ENCODE measurements at places on chromosomes 6 and 20. TPM values are rescaled to one million over a fixed set of nuclear protein-coding genes. Genes with fewer than 3 reads are reported as not detected.

GRCh38 chr20:48283470-48284110 is 498.3 kb upstream of the SULF2 start:
- no peak overlapping the region for H3K27ac ChIP-seq
- H3K36me3 ChIP-seq, result no peaks in the 10 kb centered on the region
- H3K27me3 ChIP-seq, result no peaks in the 10 kb centered on the region
- peak; percentile 51 for DNase-seq
- no peak overlapping the region for H3K4me3 ChIP-seq

DNA sequence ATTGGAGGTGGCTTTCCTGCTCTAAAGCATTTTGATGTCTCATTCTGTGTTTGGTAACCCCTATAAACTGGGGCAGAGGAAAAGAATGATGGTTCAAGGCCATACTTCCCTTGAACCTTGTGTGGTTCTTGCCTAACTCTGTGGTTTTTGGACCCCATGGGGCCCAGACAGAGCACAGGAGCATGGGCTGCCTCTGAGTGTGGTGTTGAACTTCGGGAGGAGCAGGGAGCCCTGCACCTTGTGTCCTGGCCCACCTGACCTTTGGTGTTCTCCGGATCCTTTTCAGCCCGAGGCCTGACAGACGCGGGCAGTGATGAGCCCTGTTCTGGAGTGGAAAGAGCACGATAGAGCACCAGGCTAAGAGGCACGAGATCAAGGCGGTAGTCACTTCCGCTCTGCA is 18.8 kb downstream of the TMEM74B start:
- H3K27me3 ChIP-seq, result no peaks in the 10 kb centered on the region
- no peaks in the 10 kb centered on the region for H3K4me1 ChIP-seq
- H3K27ac ChIP-seq, result no peak overlapping the region
- H3K4me3 ChIP-seq, result no peak overlapping the region

GRCh38 chr6:104531646-104532045 is 328.1 kb downstream of the HACE1 start:
- no peaks in the 10 kb centered on the region for H3K27me3 ChIP-seq
- H3K27ac ChIP-seq, result no peak overlapping the region
- DNase-seq, result no peak
- H3K4me3 ChIP-seq, result no peak overlapping the region

DNA sequence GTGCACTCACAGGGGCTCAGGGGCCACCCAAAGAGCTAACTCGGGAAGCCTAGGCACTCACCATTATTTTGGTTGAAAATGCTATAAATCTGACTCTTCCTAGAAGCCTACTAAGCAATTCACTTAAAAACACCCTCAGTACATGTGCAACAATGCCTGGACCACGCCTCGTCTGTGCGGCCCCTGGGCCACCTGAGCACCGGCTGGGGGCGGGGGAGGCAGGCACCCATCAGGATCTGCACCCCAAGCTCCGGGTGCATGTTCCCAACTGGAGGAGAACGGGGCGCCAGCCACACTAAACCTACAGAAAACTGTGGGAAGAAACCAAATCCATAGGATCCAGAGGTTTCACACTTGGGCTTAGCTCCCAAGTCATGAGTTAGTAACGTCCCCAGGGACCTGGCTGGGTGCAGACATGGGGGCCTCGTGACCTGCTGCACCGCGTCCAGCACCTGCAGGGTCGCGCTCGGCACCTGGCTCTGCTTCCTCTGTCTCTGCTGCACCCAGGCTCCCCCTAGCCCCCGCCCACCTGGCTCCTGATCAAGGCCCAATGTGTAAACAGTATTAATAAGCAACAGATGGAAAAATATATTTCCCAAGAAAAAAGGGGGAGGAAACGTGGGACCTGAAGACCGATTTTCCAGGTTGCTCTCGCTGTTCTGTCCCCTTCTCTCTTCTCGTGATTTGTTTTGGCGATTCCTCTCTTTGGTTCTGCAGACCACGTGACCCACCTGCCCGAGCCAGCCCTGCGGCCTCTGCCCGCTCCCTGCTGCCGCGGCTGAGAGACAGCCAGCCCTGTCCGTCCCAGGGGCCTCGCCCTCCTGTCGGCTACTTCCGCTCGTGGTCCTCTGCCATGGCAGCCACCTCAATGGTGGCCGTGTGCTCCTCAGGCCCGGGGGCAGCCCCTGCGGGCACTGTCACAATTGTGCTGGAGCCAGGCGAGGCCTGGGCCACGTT is 15.5 kb upstream of the HELZ2 start:
- no peaks in the 10 kb centered on the region for H3K27me3 ChIP-seq
- H3K4me3 ChIP-seq, result no peak overlapping the region
- no peak overlapping the region for H3K27ac ChIP-seq
- DNase-seq, result peak; percentile 42

Gene ENTPD6
- total RNA-seq, result 64.5 TPM

DNA sequence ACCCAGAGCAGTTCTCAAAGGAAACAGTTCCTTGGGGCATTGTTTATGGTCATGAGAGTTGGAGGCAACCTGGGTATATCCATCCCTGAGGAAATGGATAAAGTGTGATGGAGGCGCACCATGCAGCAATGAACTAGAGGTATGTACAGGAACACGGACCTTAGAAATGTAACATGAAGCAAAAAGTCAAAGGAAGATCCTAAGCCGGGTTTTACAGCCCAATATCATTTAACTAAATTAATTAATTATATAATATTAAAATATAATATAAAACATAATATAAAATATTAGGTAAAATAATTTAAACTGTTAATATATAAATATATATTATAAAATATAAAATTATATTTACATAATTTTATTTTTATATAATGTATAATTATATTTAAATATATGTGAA is 44.1 kb upstream of the RNF8 start:
- DNase-seq, result no peak
- H3K27ac ChIP-seq, result no peak overlapping the region
- H3K27me3 ChIP-seq, result no peaks in the 10 kb centered on the region
- H3K4me1 ChIP-seq, result peaks cover 6% of the 10 kb centered on the region

Gene ARMH2
- total RNA-seq, result 0.68 TPM

Gene PPP1R3D
- total RNA-seq, result 12.1 TPM

Gene BAK1
- total RNA-seq, result 22.3 TPM

DNA sequence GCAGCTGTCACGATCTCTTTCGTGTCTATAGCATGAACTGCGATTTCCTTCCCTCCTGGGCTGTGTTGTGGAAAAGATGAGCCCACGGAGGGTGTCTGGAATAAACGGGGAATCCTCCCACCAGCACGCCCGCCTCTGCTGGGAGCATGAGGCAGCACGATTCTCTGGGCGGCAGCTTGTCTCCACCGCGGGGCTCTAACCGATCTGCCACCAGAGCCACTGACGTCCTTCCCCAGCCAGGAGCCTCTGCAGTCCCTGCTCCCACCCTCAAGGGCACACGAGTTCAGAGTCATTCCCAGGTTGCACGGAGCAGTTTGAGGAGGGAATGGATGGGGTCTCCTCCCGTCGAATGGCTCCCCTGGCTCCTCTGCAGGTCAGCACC is 197.6 kb downstream of the DLL1 start:
- H3K27me3 ChIP-seq, result peaks cover 10% of the 10 kb centered on the region
- H3K4me3 ChIP-seq, result no peak overlapping the region
- no peak overlapping the region for H3K27ac ChIP-seq
- no peaks in the 10 kb centered on the region for H3K36me3 ChIP-seq

Gene PLEKHG1
- total RNA-seq, result 20.4 TPM

DNA sequence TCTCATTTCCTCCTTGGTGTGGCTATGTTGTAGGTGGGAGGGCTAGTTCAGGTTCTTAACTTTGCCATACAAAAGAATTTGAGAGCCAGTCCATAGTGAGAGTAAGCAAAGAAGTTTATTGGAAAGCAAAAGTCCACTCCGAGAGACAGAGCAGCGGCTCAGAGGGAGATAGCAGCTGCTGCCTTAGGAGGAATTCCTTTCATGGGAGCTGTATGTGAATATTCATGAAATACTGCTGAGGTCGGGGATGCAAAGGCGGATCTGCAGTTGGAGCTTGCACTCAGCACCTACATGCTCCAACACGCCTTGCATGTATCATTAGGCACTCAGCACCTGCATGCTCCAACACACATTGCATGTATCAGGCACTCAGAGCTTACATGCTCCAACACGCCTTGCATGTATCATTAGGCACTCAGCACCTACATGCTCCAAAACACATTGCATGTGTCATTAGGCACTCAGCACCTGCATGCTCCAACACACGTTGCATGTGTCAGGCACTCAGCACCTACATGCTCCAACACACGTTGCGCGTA is 54.9 kb downstream of the CDH4 start:
- H3K36me3 ChIP-seq, result no peaks in the 10 kb centered on the region
- no peaks in the 10 kb centered on the region for H3K27me3 ChIP-seq
- no peak overlapping the region for H3K27ac ChIP-seq
- no peaks in the 10 kb centered on the region for H3K4me1 ChIP-seq
- H3K4me3 ChIP-seq, result no peak overlapping the region
- DNase-seq, result no peak

DNA sequence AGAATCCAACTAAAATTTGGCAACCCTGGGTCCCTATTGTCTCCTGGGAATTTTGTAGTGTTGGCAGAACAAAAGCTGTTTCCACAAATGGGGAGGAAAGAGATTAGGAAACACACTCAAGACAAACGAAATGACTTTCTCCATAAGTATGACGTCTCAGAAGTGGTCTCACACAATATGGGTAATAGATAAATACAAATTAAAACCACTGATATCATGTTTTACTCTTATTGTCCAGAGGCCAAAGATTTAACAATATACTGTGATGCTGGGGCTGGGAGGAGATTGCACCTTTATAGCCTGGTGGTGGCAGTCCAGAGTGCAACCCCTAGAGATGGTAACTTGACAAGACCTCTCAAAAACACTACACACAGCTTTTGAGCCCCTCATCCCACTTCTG is 18.6 kb downstream of the FKBP1A start:
- no peak for DNase-seq
- no peaks in the 10 kb centered on the region for H3K27me3 ChIP-seq
- H3K4me3 ChIP-seq, result no peak overlapping the region
- peak overlapping the region; percentile 38 for H3K27ac ChIP-seq
- peaks cover 97% of the 10 kb centered on the region for H3K4me1 ChIP-seq

- no peak overlapping the region for H3K4me3 ChIP-seq
- H3K4me1 ChIP-seq, result no peaks in the 10 kb centered on the region
- DNase-seq, result no peak
- H3K27me3 ChIP-seq, result no peaks in the 10 kb centered on the region
- H3K36me3 ChIP-seq, result no peaks in the 10 kb centered on the region
- no peak overlapping the region for H3K27ac ChIP-seq
These were observed 79.9 kb downstream of the VGLL2 start for GRCh38 chr6:117345292-117345610.

Gene TFAP2C
- 4.2 TPM for total RNA-seq

DNA sequence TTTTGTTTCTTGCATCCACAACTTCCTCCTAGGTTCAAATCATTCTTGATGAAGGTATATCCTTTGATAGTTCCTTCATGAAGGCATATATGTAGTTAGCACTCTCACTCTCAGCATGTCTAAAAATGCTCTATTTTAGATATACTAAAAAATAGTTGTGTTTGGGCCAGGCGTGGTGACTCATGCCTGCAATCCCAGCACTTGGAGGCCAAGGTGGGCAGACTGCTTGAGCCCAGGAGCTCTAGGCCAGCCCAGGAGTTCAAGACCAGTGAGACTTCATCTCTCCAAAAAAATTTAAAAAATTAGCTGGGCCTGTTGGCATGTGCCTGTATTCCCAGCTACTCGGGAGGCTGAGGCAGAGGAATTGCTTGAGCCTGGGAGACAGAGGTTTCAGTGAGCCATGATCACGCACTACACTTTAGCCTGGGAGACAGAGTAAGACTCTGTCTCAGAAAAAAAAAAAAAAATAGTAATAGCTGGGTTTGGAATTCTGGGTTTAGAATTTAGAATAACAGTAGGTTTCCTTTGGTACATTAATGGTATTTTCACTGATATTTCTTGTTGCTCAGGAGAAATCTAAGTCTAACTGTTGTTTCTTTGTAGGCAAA is 7.0 kb downstream of the SERAC1 start:
- no peaks in the 10 kb centered on the region for H3K4me1 ChIP-seq
- DNase-seq, result no peak
- H3K4me3 ChIP-seq, result no peak overlapping the region
- H3K27me3 ChIP-seq, result no peaks in the 10 kb centered on the region

GRCh38 chr6:42315259-42315990 is 97.8 kb upstream of the MRPS10 start:
- H3K27me3 ChIP-seq, result no peaks in the 10 kb centered on the region
- H3K4me1 ChIP-seq, result peaks cover 29% of the 10 kb centered on the region
- no peak overlapping the region for H3K4me3 ChIP-seq
- DNase-seq, result no peak
- H3K36me3 ChIP-seq, result no peaks in the 10 kb centered on the region
- H3K27ac ChIP-seq, result no peak overlapping the region

DNA sequence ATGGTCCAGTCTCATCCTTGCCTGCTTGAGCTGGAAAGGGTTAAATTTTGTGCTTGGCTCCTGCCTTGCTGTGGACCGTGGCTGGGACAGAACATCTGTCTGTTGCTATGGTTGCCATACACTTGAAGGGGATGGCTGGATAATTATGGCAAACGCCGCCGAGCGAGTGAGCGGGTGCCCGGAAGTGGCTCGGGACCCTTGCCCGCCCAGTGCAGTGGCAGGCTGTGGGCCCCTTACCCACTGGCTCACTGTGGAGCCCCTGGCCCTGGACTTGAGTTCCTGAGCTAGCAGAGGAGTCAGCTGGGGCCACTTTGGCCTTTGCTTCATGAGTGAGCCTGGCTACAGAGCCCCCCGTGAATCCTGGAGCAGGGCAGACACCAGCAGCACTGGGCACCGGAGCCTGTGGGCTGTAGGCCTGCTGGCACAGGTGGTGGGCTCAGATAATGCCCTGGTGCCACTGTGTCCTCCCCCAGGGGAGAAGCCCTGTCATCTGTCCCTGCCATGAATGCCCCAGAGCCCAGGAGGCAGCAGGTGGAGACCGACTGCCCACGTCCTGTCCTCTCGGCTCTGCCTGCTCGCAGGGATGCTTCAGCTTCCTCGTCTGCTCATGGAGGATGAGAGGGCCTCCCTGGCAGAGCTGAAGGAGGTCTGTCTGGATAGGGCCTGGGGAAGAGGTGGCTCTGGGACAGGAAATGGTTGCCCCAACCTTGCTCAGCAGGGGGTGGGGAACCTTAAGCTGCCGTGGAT is 25.5 kb upstream of the NOL4L start:
- H3K36me3 ChIP-seq, result no peaks in the 10 kb centered on the region
- no peaks in the 10 kb centered on the region for H3K27me3 ChIP-seq
- no peak for DNase-seq
- H3K4me1 ChIP-seq, result no peaks in the 10 kb centered on the region
- H3K4me3 ChIP-seq, result no peak overlapping the region
- no peak overlapping the region for H3K27ac ChIP-seq

Gene VIP
- total RNA-seq, result 1.5 TPM
